ENCODE measurements at places on chromosomes 2 and 18. TPM values are rescaled to one million over a fixed set of nuclear protein-coding genes. Genes with fewer than 3 reads are reported as not detected.

- no peak for DNase-seq
Observed at GRCh38 chr2:24863641-24864040, 56.4 kb downstream of the ADCY3 start.

DNA sequence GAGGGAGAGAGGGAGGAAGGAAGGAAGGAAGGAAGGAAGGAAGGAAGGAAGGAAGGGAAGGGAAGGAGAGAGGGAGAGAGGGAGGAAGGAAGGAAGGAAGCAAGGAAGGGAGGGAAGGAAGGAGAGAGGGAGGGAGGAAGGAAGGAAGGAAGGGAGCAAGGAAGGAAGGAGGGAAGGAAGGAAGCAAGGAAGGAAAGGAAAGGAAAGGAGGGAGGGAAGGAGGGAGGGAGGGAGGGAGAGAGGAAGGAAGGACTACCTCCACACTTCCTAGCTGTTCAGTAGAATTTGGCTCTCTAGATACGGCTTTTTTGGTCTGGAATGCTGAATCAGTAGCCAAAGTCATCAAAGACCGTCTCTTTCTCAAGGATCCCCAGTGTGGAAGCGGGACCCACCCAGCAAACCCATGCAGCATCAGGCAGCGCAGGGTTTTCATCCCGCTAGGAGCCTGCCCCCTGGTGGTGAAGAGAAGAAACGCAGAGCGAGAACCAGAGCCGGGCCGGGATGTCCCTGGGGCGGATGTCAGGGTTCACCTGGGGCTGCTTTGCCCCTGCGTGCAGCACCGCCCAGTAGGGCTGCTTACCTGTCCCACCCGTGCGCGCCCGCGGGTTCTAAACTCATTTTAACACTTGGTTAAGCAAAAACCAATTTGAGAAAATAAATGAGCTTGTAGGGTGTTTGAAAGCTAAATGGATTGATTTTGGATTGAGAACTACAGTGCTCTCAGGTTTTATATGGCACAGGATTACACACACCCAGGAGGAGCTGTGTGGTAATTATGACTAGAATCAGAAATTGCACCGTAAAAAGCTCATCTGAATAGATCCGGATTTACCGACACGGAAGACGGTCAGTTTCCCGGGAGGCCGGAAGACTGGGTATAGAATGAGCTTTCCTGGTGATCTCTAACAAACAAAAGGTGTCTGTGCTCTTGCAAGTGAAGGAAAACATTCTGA, 48.1 kb upstream of the ARL4C start:
- peak; percentile 33 for DNase-seq

GRCh38 chr2:45864121-45864520, 212.6 kb downstream of the PRKCE start:
- DNase-seq = no peak

DNA sequence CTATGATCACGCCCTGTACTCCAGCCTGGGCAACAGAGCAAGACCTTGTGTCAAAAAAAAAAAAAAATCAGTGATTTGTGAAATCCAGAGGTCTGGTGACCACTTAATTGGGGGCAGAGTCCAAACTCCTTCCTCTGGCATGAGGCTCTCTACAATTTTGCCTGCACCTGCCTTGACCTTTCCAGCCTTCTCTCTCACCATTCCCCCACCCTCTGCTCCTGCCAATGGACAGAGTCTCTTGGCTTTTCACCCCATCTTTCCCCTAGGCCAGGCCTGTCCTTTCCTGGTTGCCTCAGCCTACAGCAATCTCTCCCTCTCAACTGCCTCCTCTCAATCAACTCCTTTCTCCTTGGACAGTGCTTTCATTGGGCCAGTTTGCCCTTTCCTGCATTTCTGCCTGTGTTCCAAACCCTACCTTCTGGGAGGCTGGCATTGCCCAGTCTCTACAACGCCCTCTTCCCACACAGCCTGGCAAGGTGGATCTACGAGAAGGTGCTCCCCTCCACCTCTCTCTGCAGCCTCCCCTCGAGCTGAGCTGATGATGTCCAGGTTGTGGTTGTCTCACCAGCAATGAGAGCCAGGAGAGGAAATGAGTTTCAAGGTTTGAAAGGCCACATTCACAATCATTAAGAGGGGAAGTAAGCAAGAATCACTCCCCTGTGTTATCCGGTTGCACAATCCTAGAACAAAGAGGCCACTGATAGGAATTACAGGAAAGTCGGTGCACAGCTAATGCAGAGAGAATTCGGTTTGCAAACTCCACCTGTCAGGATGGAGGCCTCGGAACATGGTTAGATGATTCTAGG, 39.5 kb upstream of the NPAS2 start:
- no peak for DNase-seq

GRCh38 chr2:224850081-224850480, 133.9 kb upstream of the CCDC195 start:
- DNase-seq = no peak

DNA sequence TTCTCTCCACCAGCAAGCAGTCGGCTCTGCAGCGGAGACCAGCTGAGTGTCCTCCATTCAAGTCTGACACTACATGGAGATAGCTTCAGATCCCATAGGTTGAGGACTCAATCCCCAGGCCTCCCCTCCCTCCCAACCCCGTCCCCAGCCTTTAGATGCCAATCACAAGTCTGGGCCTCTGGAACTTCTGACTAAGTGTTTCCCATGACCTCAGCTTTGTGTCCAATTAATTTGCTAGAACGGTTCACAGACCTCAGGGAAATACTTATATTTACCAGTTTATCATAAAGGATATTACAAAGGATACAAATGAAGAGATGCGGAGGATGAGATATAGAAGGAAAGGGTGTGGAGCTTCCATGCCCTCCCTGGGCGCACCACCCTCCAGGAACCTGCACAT, 77.4 kb downstream of the MERTK start:
- DNase-seq = no peak

DNA sequence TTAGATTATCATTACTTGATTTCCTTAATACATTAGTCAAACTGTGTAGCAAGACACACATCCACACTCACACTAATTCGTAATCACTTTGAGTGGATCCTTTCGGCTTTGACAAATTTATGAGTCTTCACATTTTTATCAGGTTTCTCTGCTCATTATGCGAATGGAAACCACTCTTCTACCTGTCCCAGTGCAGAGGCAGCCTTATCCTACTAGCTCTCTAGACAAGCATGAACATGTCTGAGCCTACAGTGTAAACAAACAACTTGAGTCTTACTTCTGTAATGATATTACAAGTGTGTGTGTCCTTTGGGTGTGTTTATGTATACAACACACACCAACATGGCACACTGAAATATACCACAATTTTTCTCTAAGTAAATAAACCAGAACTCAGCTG, 361.9 kb upstream of the CHST9 start:
- DNase-seq = no peak

GRCh38 chr2:237464757-237465391, 22.2 kb upstream of the MLPH start:
- no peak for DNase-seq

- no peak for DNase-seq
Observed at GRCh38 chr2:128317181-128317898, 1.3 kb downstream of the HS6ST1 start.

- no peak for DNase-seq
Observed at GRCh38 chr2:159939946-159940345, 122.5 kb downstream of the PLA2R1 start.

DNA sequence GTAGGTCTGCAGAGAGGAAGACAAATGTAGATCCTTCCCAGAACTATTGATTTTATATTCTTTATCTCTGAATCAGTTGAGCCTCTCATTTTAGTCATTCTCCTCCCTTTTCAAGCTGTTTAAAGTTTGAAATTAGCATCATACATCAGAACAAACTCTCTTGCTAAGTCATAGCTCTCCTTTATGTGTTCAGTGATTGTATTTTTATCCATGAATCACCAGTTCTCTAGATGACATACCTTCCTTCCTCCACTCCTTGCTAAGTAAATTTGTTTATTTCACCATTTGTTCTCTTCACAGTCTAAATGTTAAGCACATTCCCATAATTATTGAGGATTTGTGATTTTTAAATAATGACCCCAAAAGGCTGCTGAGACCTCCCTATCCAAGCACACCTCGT, 63.5 kb upstream of the RAPGEF4 start:
- DNase-seq = no peak

DNA sequence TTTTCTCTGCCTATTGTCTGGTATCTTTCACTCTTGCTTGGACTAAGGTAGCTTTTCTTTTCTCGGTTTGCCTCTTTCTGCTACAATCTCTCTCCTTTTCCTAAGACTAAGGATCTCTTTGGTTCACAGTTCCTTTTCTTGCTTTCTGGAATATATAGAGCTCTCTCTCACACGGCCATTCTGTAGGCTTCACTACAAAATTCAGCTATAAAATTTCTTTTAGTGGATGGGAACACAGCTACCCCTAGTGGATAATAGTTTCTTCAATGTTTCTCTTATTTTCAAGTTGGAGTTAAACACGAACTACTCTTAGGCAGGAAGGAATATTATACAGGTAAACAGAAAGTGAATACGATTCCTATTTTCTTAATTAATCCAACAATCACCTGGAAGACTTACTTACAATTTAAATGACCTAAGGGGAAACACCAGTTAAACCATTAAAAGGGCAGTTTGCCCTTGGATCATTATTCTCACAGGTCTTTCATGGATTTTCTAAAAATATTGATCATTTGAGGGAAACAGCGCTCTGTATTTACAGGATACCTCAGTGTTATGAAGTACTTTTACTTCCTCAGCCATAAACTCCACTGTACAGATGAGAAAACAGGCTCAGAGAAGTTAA, 140.5 kb downstream of the LRP2 start:
- no peak for DNase-seq

- DNase-seq = no peak
Observed at GRCh38 chr18:51153659-51154371, 43.7 kb downstream of the MEX3C start.

GRCh38 chr18:36211612-36212065, 24.3 kb downstream of the MOCOS start:
- DNase-seq = no peak

DNA sequence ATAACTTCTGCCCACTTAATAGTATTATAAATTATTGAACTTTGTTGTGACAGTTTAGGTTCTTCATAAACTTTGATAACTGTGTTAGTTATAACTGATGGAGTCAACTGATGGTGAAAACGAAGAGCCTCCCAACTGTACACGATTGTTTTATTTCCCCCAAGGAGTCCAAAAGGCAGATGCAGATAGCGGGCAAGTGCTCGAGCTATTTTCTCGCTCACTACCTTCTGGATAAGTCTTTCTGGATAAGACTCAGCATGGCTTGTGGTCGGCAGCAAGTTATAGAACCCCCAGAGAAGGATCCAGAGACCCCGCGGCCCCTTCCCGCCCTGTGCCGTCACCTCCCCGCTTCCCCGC, 517 bp downstream of the GCFC2 start:
- no peak for DNase-seq

TMEM198 gene
- total RNA-seq = 2.5 TPM

TRIM43 gene
- not detected for total RNA-seq

CTLA4 gene
- total RNA-seq = 0.11 TPM

ALPI gene
- not detected for total RNA-seq

TMEM131 gene
- 28.9 TPM for total RNA-seq

RNU2-63P gene
- total RNA-seq = not detected

CHRNG gene
- total RNA-seq = not detected

All from left ventricle myocardium inferior (tissue), 1 donor.